ENCODE measurements at places on chromosomes 7 and 10.

DNA sequence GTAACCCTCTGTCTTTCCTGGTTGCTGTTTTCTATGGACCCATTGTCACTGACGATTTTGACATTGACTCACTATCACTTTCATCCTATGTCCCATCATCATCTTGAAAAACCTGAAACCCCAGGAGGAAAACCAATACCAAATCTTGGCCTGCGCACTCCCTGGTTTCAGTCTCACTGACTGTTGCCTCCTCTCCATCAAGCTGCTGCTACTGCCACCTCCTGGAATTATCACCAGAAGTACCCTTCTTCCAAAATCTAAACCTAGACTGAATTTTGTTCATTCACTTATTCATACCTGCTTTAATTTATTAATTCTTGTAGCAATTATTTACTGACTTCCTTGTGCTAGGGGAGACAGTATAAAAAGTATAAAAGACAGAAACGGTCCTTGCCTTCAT, 44.5 kb upstream of the ACBD5 start:
- peak; percentile 36 for DNase-seq

GRCh38 chr7:157522954-157523353, 186.2 kb downstream of the DNAJB6 start:
- no peak for DNase-seq

DNA sequence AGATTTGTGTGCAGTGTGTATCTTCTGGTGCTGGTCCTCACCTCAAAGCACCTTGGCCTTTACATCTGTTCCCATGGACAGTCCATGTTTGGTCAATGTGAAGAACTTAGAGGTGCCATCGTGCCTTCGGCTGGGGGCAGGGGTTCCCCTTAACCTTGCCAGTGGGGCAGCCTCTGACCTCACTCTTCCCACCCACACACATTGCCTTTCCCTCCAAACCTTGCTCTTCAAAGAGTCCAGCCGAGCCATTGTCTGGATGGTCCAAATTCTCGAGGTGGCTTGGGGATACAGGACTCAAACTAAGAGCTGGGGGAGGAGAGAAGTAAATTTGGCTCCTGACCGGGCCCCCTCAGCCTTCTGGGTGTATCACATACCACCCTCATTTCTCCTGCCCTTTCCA, 76.2 kb upstream of the HABP2 start:
- no peak for DNase-seq

DNA sequence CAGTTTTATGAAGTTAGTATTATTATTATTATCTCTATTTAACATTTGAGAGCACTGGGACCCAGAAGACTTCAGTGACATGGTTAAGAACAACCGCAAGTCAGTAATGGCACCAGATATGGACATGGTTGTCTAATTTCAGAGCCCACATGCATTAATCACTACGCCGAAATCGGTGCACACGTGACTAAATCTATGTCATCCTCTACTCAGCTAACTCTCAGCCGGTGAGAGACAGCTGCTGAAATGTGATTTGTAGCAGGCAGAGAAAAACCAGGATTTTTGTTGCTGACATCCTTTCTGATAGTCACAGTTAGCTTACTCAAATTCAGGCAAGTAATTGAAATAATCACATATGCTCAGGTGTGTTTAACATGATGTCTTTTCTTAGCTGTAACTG, 127.7 kb downstream of the SPAG6 start:
- no peak for DNase-seq

DNA sequence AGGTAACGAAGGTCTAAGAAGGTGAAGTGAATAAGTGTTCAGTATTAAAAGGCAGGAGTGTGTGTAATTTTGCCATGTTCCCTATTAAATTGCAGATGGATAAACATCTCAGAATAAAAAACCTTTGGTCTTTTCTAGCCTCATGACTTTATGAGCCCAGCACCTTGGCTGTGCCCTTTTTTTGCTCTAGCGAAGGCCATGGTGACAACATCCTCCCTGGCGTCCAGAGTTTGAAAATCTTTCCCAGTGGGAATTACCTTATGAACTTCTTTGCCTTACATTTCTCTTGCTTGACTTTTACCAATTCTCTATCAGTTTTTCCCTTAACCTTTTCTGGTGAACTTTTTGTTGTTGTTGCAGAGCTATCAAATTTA, 368.2 kb upstream of the BMPER start:
- DNase-seq: no peak

DNA sequence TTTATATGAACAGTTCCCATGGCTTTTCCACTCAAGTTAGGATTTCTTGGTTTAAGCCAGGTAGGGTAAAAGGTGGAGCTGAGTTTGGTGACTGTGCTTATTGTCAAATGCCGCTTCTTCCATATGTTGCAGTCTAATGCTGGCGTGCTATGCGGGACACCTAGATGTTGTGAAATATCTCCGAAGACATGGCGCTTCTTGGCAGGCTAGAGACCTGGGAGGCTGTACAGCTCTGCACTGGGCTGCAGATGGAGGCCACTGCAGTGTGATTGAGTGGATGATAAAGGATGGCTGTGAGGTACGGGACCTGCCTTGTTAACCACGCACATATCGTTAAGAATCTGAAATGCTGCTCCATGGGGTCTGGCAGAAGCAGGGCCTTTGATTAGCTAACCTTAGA, 108.4 kb downstream of the FANK1 start:
- DNase-seq: no peak

DNA sequence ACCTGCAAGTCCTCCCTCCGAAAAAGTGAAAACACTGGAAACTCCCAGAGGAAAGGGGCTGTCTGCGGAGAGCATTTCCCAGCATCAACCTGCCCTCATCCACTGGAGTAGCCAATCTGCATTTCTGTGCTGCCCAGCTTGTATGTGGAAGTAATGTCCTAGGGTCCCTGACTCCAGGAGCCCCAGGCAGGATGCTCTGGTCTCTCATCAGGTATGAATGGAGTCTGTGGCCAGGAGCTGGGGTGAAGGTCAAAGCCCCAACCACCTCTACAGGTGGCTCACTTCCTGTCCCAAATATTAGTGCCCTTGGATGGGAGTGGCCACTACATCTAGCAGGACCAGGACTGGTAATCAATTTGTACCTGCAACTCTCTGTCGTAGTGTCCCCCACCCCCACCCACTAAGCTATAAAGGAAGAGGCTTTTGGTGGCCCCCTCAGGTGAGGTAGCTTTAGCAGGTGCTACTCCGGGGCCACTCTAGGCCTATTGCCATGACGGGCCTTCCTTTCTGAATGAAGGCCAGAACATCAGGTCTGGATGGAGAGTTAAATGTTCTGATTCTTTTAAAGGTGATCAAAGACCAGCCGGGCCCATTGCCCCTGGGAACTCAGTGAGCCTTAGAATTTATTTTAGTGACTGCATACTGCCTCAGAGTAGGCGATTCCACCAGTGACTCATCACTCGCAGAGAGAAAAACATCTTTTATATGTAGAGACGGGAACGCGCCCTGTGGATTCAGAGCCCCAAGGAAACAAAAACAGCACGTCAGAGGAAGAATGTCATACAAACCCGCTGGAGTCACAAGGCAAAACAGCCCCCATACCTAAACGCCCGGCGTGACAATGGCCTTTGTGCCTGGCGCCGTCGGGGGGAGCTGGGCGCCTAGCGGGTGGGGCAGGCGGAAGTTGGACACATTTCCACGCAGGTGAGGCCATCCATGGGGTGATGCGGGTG, 13.0 kb downstream of the EN2 start:
- DNase-seq: no peak

DNA sequence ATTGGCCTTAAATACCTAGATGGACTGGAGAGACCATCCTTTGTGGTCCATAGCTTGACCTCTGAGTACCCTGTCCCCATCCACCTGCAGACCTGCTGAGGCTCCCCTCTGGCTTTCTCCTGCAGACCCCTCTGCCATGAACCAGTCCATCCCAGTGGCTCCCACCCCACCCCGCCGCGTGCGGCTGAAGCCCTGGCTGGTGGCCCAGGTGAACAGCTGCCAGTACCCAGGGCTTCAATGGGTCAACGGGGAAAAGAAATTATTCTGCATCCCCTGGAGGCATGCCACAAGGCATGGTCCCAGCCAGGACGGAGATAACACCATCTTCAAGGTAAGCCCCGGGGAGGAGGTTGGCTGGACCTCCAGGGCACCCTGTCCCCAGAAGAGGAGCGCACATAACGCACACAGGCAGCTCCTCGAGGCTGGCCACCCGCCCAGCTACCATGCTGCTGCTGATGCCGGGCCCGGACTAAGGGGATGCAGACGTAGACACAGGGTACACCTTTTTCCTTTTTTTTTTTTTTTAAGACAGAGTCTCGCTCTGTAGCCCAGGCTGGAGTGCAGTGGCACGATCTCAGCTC, 4.3 kb downstream of the IRF5 start:
- DNase-seq: no peak

- DNase-seq: no peak
Measured at GRCh38 chr7:69467826-69468225, 130.4 kb upstream of the AUTS2 start.

DNA sequence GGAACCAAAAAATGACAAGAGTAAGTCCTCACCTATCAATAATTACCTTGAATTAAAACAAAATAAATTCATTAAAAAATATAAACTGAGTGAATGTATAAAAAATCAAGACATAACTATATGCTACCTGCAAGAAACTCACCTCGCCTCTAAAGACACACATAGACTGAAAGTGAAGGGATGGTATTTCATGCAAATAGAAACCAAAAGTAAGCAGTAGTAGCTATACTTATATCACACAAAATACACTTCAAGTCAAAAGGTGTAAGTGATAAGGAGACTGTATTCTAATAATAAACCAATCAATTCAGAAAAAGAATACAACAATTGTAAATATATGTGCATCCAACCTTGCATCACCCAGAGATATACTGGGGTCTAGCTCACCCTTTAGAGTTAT, 332.6 kb downstream of the SH2D4B start:
- no peak for DNase-seq

DNA sequence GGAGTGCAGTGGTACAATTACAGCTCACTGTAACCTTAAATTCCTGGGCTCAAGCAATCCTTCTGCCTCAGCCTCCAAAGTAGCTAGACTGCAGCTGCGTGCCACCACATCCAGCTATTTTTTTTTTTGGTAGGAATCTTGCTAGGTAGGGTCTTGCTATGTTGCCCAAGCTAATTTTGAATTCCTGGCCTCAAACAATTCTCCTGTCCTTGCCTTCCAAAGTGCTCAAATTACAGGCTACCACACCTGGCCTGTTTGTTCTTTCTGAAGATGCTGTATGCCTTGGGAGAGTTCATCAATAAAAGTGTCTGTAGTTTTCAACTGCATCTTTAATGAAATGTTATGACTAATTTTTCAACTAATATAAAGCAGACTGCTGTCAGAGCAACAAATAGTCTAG, 452 bp downstream of the SAMD9 start:
- peak; percentile 8 for DNase-seq

- DNase-seq: no peak
Measured at GRCh38 chr10:9243941-9244411, 1189.5 kb downstream of the GATA3 start.

DNA sequence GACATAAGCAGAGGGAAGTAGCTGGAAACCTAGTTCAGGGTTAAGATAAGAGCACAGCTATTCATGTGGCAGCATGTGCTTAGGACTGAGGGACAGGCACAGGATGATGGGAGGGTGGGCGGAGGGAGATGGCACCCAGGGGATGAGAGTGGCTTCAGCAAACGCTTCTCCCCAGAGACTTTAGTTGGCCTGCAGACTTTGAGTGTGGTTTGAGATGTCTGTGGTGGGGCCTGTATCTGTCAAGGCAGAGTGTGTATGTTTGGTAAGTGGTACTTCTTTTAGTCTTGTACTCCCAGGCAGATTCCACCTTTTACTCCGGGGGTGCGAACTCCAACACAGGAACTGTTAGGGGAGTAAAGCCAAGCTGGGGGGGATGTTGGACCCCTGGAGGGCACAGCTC, 88.9 kb downstream of the WDFY4 start:
- no peak for DNase-seq

DNA sequence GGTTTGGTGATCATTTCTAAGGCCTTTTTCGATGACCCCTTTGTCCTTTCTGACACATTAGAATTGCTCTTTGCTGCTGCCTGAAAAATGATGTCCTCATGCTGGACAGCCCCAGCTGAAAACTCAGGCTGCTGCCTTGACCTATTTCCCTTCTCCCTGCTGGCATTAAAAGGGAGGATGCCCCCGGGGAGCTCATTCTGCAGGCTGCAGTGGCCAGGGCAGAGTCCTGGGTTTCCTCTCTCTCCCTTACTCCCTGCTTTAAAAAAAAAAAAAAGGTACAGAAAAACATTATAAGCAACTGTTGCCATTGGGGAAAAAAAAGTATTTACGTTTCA, 35.4 kb downstream of the LRRC4 start:
- no peak for DNase-seq

All from Calu3 (cell line).